ENCODE measurements at places on chromosomes 1 and 21.
A peak's percentile ranks its signal among the peaks of the same experiment; 100 is the strongest.

- no peak for DNase-seq
These were observed 12.7 kb upstream of the IFNGR2 start for GRCh38 chr21:33390479-33390878.

- peak; percentile 48 for DNase-seq
These were observed 749 bp downstream of the IBA57 start for GRCh38 chr1:228166170-228166936.

DNA sequence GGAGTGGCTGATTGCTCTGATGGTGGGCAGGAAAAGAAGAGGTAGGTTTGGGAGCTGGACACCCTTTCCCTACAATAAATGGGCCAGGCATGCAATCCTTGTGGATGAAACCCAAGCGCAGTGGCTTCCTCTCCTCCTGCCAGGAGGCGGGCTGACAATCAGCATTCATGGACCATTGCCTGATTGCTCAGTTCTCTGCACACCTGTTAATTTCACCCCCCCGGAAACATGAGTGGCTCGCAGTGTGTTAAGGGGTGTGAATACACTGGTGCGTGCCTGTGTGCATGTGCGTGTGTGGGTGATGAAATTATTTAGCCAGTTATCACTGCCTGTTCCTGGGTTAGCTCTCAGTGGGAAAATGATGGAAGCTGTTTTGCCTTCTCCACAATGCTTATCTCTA is 310.7 kb downstream of the PCP4 start:
- no peak for DNase-seq

DNA sequence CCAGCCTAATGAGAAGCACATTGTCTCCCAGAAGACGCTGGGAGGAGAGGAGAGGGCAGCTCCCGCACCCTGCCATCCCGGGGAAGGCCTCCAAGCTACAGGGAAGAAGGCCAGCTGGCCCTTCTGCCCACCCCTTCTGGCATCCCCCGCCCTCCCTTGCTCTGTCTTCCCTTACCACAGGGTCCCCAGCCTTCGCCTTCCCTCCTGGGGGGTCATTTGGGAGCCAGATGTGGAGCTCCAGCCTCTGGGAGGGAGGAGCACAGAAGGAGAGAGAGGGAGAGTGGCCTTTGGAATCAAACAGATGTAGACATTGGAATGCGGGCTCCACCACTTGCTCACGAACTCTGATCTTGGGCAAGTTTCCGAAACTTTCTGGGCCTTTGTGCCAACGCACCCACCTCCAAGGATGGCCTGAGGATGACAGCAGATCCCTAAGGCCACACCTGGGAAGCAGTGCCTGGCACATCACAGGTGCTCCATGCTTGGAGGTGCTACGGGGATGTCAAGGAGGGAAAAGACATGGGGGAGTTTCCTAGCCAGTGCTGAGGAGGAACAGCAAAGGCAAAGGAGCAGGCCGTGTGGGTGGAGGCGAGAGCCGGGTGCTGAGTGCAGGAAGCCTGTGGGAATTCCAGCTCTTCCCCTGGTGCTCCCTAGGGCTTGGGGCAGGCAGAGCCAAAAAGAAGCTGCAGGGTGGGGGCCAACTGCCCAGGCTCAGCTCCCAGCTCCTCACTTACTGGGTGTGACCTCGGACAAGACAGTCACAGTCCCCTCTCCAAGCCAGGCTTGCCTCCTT is 23.1 kb upstream of the RSPO1 start:
- no peak for DNase-seq

- DNase-seq = no peak
These were observed 92.4 kb upstream of the PGBD5 start for GRCh38 chr1:230518511-230518910.

- DNase-seq = no peak
These were observed 25.1 kb upstream of the TP53BP2 start for GRCh38 chr1:223870617-223871574.

GRCh38 chr1:46423574-46424240 is 29.6 kb downstream of the FAAH start:
- no peak for DNase-seq

DNA sequence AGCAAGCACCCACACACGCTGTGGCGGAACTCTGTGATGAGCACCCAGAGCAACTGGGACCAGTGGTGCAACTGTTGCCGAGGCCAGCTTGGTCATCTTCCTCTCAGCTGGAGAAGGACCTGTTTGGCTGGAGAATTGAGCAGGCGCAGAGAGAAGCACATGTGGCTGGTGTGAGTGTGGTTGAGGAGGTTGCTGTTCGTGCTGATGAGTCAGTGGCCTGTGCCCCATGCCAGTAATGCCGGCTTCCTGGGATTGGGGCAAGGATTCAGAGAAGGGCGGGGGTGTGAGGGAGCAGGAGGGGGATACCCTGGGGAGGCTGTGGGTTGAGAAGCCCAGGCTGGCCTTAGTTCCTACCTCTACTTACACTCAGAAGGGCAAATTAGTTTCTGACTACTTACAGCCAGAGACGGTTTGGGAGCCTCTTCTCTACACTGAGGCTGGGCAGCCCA is 57.5 kb upstream of the EPS8L3 start:
- no peak for DNase-seq

GRCh38 chr1:101843160-101843559 is 153.6 kb downstream of the OLFM3 start:
- DNase-seq = no peak

GRCh38 chr1:81804312-81804711 is 3.6 kb downstream of the ADGRL2 start:
- DNase-seq = no peak

GRCh38 chr1:71298633-71299032 is 217.8 kb upstream of the ZRANB2 start:
- DNase-seq = no peak

DNA sequence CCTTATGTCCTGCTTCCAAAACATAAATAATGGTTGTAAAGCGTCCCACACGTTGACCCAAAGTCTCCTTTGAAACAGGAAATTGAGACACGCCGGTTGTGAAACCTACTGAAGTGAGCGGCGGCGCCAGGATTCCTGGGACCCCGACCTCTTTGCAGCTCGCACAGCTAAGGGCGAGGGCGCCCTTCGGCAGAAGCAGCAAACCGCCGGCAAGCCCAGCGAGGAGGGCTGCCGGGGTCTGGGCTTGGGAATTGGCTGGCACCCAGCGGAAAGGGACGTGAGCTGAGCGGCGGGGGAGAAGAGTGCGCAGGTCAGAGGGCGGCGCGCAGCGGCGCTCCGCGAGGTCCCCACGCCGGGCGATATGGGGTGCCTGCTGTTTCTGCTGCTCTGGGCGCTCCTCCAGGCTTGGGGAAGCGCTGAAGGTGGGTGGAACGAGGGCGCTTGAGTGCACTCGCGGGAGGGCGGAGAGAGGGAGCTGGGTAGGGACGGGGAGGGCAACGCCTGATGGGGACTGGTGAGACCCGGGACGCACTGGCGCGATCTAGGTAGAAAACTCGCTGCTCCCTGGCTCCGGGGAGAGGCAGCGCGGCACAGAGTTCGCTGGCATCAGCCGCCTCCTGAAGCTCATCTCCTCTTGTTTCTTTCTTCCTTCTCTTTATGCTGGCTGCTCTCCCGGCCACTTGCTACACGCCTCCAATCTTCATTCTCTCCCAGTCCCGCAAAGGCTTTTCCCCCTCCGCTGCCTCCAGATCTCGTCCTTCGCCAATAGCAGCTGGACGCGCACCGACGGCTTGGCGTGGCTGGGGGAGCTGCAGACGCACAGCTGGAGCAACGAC is at the start of gene CD1D:
CD1D (plus strand) TSS at position 155 of the 836 bp plus-strand sequence; CDS start at position 362, 207 bp downstream.
- DNase-seq = no peak

DNA sequence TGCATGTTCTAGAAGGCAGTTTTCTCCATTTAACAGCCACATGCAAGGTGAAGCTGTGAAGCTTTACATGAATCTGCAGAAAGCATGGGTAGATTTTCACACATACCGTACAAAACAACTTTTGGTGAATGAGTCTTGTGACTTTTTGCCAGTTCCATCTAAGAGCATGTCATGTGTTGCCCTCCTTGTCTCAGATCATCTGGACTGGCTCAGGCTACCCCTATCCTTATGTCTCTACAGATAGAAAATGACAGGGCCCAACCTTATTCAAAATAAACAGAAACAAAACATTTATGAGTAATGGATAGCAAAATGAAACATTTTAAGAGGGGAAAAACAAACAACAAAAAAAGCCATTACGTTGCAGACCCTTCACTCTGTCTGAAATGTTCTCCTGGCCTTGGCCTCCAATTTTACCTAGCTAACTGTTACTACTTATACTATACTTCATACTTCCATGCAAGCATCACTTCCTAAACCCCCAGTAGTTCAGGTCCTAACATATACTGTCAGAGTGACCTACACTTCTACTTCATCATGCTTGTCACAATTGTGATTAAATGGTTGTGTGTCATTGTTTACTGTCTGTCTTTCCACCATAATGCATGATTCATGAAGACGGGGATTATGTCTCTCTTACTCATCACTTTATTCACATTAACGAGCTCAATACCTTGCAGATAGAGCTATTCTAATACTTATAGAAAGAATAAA is 39.0 kb downstream of the LRRC8C start:
- no peak for DNase-seq
